ENCODE measurements at places on chromosomes 16 and 17.

DNA sequence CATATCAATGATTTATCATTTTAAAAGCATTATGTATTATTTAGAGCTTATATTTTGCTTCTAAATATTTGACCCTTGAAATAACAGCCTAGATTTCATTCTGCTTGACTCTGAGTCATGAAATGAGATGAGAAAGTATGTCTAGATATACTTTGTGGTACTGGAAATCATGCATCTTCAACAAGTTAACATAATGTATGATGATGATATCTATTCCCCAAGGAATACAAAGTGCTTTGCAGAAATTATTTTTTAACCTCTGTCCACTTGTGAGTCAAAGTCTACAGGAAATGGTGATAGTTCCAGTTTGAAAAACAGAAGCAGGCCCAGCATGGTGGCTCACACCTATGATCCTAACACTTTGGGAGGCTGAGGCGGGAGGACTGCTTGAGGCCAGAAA lies 36.1 kb downstream of the GOSR1 start:
- no peak for DNase-seq

GRCh38 chr16:61617219-61617783 lies 418.9 kb downstream of the CDH8 start:
- DNase-seq = no peak

DNA sequence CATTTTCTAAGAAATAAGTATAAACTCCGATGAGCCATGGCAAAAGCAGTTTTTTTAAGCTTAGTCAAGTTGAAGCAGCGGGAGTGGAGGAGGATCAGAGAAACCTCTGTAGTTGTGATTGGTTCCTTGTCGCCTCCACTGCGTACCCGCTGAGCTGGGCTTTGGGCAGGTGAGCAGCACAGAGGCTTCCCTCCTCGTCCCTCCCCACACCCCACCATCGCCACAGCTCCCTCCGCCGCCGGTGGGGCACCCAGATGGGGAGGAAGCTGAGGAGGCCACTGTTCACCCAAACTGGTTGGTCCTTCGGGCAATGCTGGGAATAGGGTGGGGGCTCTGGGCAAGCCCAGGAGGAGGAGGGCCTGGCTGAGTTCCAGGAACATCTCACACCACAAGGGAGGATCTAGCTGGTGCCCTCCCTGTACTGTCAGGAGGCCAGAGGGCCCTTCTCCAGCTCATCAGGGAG lies 5.2 kb upstream of the MRPL38 start:
- no peak for DNase-seq

DNA sequence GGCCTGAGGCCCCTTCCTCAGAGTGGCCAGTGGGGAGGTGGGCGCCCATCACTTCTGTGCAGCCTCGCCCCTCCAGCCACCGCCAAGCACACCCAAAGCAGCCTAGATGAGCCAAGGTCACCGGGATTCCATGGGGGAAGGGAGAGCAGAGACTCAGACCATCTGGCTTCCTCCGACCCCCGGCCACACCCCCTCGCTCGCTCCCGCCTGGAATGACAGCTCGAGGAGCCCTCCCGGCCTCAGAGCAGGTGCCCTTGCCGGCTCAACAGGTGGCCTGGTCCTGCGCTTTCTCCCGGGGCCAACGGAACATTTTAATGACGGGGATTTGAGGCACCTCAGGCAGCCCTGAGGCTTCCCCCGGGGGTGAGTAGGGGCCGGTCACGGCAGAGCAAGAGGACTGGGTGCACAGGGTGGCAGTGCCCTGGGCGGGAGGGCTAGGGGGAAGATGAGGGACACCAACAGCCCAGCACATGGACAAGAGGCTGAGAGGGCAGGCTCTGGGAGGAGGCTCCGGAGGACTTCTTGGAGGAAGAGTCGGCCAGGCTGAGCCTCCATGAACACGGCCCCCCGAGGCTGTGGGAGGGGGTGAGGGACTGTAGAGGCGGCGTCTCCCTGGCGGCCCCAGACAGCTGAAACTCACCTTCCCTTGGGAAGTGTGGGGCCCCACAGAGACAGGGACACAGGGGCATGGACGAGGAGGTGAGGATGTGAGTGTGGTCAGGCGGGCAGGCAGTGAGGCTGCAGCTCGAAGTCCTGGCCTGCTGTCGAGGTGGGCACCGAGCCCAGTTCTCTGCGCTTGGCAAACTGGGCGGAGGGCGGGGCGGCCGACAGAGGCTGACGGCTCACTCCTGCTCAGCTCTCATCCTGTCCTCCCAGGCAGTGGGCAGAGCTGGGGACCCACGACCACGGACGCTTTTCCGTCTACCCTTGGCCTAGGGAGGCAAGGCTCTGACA lies 12.5 kb upstream of the C1QTNF8 start:
- DNase-seq = no peak

GRCh38 chr17:30520436-30520835 lies 43.2 kb downstream of the GOSR1 start:
- DNase-seq = no peak

DNA sequence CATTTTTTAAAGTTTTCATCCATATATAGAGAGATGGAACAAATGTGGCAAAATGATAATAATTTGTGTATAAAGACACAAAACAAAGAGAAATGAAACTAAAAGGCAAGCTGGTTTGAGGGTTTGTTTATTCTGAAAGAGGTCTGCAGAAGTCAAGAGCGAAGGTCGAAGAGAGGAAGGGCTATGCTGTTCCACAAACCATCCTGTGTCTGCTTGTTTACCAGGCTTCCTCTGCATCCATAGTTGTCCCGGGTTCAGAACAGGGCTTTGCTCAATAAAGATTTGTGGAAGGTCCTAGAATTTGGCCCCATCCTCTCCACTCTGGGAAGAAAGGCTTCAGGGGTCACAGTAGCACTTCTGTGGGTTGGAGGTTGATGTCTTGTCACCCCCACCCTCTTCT lies 2.4 kb upstream of the MARVELD3 start:
- no peak for DNase-seq

DNA sequence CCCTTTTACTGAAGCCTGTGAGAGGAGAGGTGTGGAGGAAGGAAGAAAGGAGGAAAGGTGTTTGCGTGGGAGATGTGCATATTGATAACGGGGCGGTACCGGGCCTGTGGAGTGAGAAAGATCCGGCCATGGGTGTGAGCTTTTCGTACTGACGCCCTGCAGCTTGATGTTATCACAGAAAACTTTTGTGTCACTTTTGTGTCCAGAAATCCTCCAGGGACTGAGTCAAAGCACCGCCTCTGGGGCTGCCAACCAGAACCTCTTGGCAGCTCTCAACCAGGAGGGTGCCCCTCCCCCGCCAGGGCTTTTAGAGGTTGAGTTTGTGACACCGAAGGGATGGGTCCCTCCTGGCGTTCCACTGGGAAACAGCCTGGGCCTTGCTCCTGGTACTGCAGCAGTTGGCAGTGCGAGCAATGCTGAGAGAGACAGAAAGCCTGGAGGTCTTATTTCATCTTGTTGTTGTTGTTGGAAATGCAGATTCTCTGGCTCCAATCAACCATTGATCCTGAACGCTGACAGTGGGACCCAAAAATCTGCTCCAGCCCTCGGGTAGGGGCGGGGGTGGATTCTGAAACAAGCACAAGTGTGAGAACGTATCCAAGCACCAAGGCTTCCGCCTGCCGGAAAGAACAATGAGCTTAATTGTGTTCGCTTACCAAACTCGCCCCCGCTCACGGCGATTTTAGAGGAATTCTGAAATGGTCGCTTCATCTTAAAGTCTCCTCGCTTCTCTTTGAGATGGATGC lies 65.0 kb downstream of the CRISPLD2 start:
- DNase-seq = no peak

Data from LoVo (cell line).